Activated naive CD4-positive, alpha-beta T cell treated with Interleukin-2 at 50 U/mL for 16 hours (primary cell): ENCODE measurements at places on chromosomes 4 and X.

- DNase-seq = no peak
These were observed 163.3 kb upstream of the PRDX4 start for GRCh38 chrX:23503835-23504539.

DNA sequence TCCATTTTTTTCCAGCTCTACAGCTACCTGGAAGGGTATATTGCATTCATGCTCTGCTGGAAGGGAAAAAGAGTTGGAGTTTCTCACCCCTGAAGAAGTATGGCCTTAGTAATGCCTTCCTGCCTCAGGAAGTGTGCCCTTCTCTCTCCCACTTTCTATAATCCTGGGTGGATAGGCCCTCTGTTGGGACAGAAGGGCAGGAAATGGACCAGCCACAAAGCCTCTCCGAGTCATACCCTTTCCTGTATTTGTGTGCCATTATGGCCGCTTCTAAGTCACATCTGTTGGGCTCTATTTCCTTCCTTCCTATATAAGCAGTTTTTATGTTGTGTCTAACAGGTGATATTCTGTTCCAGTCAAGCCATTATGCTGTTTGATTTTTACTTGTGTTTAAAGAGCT, 74.8 kb upstream of the SMARCA5 start:
- DNase-seq = no peak

- DNase-seq = no peak
These were observed 522.8 kb downstream of the GLUD2 start for GRCh38 chrX:121570072-121570841.

- DNase-seq = no peak
These were observed 87.7 kb downstream of the FAM13A start for GRCh38 chr4:88969271-88969670.

DNA sequence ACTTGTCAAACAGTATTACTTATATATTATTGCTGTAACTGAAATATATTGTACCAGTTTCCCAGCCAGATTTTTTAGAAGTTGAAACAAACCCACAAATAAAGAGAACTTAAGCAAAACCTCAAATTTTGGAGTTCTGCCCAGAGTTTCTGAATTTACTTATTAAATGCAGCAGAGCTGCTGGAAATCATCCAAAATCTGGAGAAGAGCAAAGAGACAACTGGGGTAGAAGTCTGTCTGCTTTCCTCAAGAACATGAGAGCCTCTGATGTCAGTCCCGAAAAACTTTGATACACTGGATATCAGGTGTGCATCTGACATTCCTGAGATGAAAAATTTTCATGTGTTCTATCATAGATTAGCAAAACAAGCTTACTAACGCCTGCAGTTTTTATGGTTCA, 325.9 kb downstream of the NR3C2 start:
- no peak for DNase-seq

GRCh38 chr4:1086011-1086410, 27.4 kb downstream of the RNF212 start:
- DNase-seq = no peak

GRCh38 chr4:69999420-69999819, 3.7 kb downstream of the STATH start:
- no peak for DNase-seq

DNA sequence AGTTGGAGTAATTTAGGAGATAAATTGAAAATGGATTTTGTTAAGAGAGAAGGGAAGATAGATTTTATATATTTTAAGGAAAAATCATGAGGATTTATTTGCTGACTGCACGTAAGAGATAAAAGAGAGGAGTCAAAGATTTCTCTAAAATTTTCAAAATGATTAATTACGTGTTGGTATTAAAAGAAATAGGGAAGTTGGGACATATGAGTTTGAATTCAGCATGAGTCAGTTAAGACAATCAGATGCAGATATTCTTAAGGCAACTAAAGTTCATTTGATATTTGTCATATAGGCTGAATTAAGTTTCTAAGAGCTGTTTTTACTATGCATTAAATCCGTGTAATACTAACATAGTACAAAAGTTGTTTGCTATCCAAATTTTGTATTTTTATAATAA, 46.9 kb downstream of the TET2 start:
- no peak for DNase-seq

- DNase-seq = no peak
These were observed 103.6 kb downstream of the SORBS2 start for GRCh38 chr4:185708348-185708747.

DNA sequence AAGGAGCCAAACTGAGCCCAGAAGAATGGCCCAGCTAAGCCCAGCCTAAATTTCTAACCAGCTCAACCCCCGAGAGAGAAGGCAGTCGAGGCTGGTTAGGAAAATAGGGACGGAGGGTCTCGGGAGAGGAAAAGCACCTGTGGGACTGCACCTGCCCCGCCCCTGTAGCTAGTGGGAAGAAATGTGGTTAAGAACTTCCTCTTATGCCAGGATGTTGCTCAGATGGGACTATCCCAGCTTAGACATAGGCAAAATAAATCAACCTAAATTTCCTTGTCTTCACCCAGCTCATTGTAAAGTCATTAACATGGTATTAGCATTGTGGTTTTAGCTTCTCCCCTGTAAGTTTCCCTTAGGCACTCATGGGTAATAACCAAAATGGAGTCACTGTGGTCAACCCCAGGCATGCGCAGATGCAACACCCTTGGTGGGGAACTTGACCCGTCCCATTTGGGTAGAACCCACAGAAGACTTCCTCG, 86.8 kb downstream of the ZNF718 start:
- no peak for DNase-seq

DNA sequence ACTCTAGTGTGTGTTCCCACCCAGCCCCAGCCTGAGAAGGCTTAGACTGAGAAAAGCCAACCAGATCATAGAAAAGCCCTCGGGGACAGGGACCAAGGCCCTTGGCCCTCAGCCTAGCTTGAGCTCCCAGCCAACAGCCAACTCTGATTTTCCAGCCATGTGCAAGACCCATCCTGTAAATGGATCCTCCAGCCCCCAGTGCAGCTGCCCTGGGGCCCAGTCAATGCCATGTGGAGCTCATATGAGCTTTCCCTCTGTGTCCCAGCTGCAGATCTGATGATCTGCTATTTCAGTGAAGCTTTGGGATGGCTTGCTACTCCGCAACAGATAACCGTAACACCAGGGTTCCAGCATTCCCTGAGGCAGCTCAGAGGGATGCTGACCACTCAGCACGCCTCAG, 40.5 kb upstream of the CDKN2AIP start:
- no peak for DNase-seq

DNA sequence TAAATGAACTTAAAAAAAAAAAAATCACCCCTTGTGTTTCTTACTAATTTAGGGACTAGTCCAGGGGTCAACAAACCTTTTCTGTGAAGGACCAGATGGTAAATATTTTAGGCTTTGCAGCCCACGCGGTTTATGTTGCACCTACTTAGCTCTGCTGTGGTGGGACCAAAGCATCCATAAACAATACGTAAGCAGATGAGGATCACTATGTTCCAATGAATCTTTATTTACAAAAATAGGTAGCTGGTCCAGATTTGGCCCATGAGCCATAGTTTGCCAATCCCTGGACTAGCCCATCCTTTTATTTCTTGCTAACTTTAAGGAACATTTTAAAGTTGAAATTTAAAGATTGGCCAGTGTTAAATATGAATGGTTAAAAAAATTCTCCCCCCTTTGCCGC, 95.3 kb downstream of the AFF1 start:
- DNase-seq = no peak

- peak; percentile 19 for DNase-seq
These were observed 6.1 kb downstream of the XPNPEP2 start for GRCh38 chrX:129744861-129745321.

DNA sequence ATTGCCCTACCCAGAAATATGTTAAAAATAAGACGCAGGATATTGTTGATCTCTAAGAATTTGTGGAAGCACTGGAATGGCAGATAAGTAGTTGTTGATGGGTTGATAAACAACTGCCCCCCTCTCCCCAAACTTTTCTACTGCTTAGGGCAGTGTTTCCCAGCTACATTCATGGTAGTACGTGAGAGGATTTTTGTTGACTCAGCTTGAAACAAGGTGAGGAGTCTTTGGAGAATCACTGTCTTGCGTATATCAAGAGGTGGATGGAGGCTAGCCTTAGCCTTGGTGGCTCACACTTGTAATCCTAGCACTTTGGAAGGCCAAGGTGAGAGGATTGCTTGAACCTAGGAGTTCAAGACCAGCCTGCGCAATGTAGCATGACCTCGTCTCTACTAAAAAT, 5.7 kb downstream of the ENOPH1 start:
- DNase-seq = no peak

GRCh38 chr4:57633212-57633859, 523.2 kb upstream of the IGFBP7 start:
- no peak for DNase-seq
